ENCODE measurements at places on chromosomes 5 and 9.
A peak's percentile ranks its signal among the peaks of the same experiment; 100 is the strongest.

DNA sequence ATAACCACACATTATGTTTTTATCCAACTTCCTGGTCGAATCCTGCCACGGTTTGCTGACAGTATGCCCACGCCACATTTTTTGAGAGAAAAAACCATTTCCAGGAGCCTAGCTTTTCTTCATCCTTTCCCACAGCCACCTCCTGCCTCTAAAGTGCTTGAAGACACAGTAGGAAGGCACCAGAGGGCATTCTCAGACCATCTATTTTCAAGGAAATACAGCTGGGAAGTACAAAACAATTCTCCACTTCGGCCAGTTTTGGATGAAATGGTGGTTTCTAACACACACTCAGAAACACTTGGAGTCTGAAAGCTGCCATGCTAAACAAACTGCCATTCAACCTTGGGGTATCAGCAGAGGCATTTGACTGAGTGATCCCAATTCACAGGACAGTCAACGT, 86.3 kb upstream of the RPS23 start:
- peak; percentile 13 for DNase-seq

DNA sequence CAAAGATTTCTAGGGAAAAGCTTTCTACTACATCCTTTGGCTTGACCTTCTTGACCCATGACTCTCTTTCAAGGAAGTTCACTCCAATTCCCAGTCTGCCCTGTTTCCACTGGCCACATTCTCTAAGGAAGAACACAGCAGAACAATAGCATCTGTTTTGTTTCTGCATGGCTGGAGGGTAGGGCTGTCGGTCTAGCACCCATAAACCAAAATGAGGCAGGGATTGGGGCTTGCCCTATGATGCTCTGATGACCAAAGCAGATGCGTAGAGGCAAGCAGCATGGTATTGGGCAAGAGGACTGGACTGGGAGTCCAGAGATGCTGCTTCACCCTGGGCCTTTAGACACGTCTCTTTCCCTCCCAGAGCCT, 24.1 kb downstream of the GOLGA2 start:
- no peak for DNase-seq

- peak; percentile 65 for DNase-seq
These were observed 207.9 kb downstream of the C9orf50 start for GRCh38 chr9:129412814-129413536.

DNA sequence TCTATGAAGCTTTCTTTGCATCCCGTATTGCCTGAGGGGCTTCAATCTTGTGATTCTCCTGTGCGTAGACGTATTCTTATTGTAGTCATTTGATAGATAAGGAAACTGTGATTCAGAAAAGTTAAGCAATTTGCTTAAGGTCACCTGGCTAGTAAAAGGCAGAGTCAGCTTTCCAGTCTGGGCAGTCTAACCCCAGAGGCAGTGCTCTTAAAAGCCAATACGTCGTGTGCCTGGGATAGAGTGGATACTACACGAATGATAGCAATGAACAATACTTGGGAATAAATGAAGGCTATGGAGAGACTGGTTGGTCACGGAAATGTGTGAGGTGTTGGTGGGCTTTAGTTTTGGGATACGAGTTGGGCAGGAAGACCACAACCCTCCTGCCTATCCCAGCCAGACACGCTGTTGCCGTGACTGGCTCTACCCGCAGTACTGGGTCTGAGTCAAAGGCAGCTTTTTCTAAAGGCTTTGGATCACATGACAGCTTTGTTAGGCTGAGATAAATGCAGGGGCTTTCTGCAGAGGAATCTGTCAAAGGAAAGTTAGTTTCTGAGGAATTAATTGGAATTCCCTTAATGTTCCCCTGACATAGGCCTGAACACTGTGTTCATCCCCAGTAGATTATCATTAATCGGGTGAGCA, 302.6 kb downstream of the KIF4B start:
- no peak for DNase-seq

GRCh38 chr5:142836048-142836447, 65.9 kb downstream of the ARHGAP26 start:
- no peak for DNase-seq

DNA sequence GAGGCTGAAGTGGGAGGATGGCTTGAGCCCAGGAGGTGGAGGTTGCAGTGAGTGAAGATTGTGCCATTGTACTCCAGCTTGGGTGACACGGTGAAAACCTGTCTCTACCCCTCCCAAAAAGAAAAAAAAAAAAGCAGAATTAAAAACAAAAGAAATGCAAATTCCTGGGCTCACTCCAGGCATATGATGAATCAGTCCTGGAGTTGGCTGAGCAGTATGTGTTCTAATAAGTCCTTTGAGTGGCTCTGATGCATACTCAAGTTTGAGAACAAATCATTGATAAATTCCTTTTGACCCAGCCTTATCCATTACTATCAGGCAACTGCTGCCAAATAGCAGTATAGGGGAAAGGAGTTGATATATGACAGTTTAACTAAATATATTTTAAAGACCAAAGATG, 28.3 kb downstream of the UHRF2 start:
- DNase-seq, result no peak

Measured in NCI-H2227 treated with DMSO at 0.1 percent for 48 hours (cell line).